ENCODE measurements at places on chromosomes 13 and 19.

GRCh38 chr19:16095071-16095571, 16.6 kb upstream of the RAB8A start:
- no peak for DNase-seq

DNA sequence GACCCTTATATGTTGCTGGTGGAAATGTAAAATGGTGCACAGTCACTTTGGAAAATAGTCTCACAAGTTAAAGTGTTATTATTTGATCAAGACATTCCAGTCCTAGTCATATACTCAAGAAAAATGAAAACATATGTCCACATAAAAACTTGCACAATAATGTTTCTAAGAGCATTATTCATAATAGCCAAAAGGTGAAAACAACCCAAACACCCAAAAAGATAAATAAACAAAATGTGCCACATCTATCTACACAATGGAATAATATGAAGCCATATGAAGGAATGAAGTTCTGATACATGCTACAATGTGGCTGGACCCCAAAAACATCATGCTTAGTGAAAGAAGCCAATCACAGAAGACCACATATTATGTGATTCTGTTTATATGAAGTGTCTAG, 14.4 kb upstream of the AKAP8 start:
- DNase-seq: no peak

- DNase-seq: no peak
Measured at GRCh38 chr19:55297267-55297666, 13.5 kb downstream of the BRSK1 start.

DNA sequence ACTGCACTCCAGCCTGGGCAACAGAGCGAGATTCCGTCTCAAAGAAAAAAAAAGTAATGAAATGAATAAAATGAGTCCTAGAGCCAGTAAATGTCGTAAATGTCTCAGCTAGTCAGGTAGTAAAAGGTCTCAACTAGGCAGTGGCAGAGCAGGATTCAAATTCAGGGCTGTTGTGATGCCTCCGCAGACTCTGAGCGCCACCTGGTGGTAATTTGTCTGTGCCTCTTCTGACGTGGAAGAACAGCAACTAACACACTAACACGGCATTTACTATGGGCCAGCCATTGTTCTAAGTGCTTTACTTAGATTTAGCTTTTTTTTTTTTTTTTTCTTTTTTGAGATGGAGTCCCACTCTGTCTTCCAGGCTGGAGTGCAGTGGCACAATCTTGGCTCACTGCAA, 30.2 kb downstream of the CYP2F1 start:
- DNase-seq: no peak

- DNase-seq: no peak
Measured at GRCh38 chr13:50485979-50486935, 357.2 kb downstream of the DLEU7 start.

- DNase-seq: peak; percentile 87
Measured at GRCh38 chr19:17606590-17607185, 51.2 kb downstream of the COLGALT1 start.

DNA sequence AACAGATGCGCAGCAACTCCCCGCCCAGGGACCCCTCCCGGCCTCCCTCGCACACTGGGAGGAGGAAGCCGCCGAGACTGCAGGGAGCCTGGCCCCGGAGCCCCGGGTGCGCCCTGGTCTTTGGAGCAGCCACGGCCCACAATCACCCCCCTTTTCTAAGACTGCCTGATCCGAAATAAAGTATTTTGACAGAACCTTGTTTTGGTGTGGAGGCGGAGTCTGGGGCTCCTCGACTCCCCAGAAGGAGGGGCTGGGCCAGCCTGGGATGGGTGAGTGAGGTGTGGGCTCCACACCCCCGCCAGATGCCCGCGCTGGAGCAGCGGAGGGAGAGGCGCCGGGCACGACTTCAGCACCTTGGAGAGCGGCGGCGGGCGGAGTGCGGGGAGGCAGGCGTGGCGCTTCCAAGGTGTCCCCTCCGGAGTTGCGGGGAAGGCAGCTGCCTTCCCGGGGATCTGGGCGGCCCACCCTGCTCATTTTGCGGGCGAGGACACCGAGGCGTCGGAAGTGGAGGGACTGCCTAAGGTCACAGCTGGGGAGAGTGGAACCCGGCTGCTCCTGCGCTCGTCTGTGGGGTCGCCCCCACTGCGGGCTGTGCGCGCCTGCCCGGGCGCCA, 9.4 kb downstream of the SIRT6 start:
- no peak for DNase-seq

Measured in 8988T (cell line).